ENCODE measurements at places on chromosomes 3 and 15. TPM values are rescaled to one million over a fixed set of nuclear protein-coding genes. Genes with fewer than 3 reads are reported as not detected.

DNA sequence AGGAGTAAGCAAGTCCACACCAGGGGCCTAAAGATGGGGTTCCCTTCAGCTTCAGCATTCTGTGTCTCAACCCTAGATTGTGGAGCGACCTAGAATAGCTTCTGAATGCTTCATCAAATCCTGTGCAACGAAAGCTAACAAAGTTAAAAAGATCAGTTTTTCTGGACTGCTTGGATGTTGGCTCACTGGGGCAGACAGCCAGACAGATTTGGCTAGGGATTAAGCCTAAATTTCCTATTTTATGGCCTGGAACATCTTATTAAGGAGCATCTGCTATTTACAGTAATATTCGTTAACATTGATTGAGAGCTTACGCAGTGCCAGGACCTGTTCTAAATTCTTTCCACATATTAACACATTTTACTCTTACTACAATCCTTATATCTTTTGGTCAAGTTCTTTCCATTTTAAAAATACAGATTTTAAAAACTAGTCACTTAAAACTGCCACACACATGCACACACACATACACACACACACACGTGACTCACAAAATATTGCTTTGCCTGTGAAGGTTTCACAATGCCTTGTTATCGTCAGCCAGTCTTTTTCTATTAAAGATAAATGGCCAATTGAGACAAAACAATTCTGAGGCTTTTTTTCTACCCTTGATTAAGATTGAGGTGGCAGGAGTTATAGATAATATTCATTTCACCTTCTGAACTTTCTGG, 173.3 kb upstream of the SNTN start:
- no peaks in the 10 kb centered on the region for H3K36me3 ChIP-seq
- DNase-seq, result no peak
- H3K4me1 ChIP-seq, result no peaks in the 10 kb centered on the region
- H3K27me3 ChIP-seq, result no peaks in the 10 kb centered on the region
- no peak overlapping the region for H3K27ac ChIP-seq

DNA sequence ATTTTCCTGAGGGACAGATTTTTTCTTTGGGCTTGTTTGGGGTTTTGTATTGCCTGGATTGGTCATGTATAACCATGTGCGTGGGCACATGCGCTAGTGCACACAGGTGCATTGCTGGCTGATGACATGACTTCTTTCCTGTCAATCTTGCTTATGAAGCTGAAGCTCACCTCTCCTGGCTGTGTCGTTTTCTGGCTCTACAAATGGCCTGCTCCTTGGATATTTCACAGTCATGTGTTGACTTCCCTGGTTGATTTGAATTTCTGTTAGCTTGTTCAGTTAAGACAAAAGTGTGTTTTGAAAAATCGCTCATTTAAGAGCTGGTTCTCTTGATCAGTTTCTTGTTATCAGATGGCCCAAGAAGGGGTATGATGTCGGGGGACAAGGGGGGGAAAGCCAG, 11.5 kb downstream of the PTPRG start:
- H3K36me3 ChIP-seq, result no peaks in the 10 kb centered on the region
- H3K27me3 ChIP-seq, result no peaks in the 10 kb centered on the region
- no peak overlapping the region for H3K27ac ChIP-seq
- H3K4me3 ChIP-seq, result no peak overlapping the region

- DNase-seq, result no peak
- no peaks in the 10 kb centered on the region for H3K36me3 ChIP-seq
- H3K27ac ChIP-seq, result no peak overlapping the region
- no peaks in the 10 kb centered on the region for H3K4me1 ChIP-seq
These were observed 88.1 kb upstream of the TGFBR2 start for GRCh38 chr3:30518181-30518864.

- no peaks in the 10 kb centered on the region for H3K27me3 ChIP-seq
- no peaks in the 10 kb centered on the region for H3K36me3 ChIP-seq
- peaks cover 13% of the 10 kb centered on the region for H3K4me1 ChIP-seq
- H3K27ac ChIP-seq, result no peak overlapping the region
- no peak overlapping the region for H3K4me3 ChIP-seq
- DNase-seq, result no peak
These were observed 202.6 kb downstream of the XXYLT1 start for GRCh38 chr3:195068084-195069080.

DNA sequence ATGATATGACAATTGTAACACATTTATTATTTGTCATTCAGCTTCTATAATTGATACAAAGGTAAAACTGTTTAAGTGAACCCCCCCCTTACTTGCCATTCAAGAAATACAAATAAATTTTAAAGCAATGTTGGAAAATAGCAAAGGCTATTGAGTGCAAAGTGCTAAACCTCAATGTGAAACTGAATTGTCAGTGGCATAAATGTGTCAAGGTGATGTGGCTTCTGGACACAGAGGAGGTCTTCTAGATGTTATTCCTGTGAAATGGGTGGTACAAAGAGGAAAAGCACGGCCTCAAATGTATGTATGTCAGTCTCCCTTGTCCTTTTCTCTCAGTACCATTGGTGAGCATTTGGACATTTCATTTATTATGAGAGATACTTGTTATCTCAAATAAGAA, 149.4 kb downstream of the MCTP2 start:
- H3K27ac ChIP-seq, result no peak overlapping the region
- no peaks in the 10 kb centered on the region for H3K27me3 ChIP-seq
- no peak for DNase-seq
- 0 out of 2 replicates have a peak, but pooled peaks cover 4% of the 10 kb centered on the region for H3K36me3 ChIP-seq
- peaks cover 12% of the 10 kb centered on the region for H3K4me1 ChIP-seq

DNA sequence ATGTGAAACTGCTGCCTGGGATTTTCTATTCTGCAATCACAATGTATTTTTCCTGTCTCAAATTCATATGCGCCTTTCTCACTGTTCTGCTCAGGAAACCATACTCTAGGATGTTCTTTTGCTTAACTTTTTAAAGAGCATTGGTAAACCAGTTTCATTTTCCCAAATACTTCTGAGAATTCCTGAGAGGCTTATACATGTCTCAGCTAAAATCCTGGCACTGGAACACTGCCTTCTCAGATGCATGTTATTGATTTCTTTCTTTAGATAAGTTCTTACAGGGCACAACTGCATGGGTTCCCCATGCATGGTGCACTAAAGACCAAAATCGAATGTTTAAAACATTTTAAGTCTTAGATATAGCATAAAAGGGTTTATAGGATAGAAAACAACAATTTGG, 178.3 kb upstream of the PLSCR5 start:
- no peak overlapping the region for H3K27ac ChIP-seq
- no peak overlapping the region for H3K4me3 ChIP-seq
- H3K36me3 ChIP-seq, result no peaks in the 10 kb centered on the region
- DNase-seq, result no peak

- H3K36me3 ChIP-seq, result no peaks in the 10 kb centered on the region
- H3K4me1 ChIP-seq, result no peaks in the 10 kb centered on the region
- no peak overlapping the region for H3K4me3 ChIP-seq
These were observed 643 bp upstream of the LMCD1 start for GRCh38 chr3:8500989-8501370.

DNA sequence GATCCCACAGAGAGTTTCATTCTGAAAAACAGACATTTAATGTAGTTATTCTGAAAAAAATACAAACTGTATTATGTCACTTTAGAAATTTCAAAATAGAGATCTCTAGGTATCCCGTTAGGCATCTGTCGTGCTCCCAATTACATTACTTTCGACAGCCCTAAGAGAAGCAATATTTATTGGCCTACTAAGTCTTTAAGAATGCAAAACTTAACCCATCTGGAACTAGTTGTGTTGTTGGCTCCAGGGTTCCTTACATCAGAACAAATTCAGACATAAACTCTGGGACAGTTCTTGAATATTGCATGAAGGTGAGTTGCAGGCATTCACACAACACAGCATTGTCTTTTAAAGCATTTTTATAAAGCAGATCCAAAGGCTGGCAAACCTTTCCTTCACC, 498.4 kb downstream of the FHIT start:
- no peak overlapping the region for H3K27ac ChIP-seq
- DNase-seq, result no peak
- H3K4me3 ChIP-seq, result no peak overlapping the region
- H3K4me1 ChIP-seq, result no peaks in the 10 kb centered on the region

DNA sequence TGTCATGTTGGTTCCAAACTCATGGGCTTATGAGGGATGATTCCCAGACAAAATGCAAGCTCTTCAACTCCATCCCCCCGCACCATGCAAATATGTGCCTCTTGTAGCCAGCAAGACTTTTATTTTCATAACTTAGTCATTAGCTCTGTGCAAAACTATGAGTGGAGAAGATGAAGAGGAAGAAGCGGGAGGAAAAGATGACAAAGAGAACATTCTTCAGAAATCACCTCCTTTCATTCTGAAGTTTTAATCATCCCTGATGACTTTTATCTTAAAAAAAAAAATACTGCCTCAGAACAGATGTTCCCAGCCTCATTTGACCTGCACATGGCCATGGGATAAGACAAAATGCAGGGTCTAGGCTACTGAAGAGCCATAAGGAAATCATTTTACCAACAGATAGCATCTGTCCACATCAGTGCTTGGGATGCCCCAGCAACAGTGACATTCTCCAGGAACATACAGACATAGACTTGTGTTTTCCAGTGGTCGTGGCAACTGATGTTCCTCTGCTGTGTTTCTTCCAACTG, 145.5 kb downstream of the WNT5A start:
- H3K36me3 ChIP-seq, result no peaks in the 10 kb centered on the region
- DNase-seq, result no peak
- no peak overlapping the region for H3K4me3 ChIP-seq
- no peak overlapping the region for H3K27ac ChIP-seq

- H3K4me1 ChIP-seq, result peaks cover 16% of the 10 kb centered on the region
- no peaks in the 10 kb centered on the region for H3K36me3 ChIP-seq
- no peak overlapping the region for H3K27ac ChIP-seq
These were observed 7.3 kb downstream of the ZBTB38 start for GRCh38 chr3:141375381-141376301.

DNA sequence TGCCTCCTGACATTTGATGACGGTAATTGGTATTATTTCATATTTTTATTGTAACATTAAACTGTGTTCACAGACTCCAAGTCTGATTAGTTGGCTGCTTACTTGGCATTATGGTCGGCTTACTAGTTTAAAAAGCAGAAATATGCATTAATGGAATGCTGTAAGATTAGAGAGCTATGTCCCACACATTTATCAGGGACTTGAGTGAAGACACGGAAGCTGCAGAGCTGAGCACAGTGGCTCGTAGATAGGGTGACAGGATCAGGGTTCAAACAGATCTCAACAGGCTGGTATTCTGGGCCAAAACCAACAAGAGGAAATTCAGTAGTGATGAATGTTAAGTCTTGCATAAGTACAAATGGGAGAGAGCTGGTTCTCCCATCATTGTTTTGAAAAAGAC, 113.8 kb downstream of the ADAMTSL3 start:
- H3K4me3 ChIP-seq, result no peak overlapping the region
- H3K4me1 ChIP-seq, result no peaks in the 10 kb centered on the region
- H3K27ac ChIP-seq, result no peak overlapping the region
- no peaks in the 10 kb centered on the region for H3K36me3 ChIP-seq
- DNase-seq, result no peak

DNA sequence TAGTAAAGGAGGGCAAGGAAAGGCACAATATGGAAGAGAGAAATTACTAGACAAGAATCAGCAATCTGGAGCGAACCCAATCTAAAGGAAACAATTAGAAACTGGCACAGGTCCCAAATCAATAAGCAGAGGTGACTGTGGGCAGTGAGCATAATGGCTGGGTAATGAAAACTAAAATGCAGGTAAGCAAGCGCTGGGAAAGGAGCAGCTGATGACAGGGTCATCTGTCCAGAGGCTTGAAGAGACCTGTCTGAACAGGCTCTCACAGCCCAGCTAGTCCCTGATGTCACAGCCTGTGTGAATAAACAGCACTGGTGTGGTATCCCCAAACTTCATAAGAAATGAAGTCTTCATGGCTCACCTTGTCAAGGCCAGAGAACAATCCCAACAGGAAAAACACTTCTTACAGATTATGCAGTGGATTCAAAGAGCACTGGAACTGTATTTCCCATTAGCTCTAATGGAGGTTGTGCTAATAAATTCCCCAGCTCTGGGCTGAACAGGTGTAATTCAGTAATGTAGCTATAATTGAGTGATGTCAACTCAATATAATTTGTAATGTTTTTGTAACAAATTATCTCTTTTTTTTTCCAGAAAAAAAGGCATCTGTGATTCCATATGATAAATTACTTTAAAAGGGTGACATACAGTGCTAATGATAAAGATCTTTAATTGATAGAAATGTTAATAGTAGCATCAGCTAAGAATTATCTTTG, 197.3 kb downstream of the FHIT start:
- H3K27ac ChIP-seq, result no peak overlapping the region
- no peak overlapping the region for H3K4me3 ChIP-seq
- no peak for DNase-seq

DNA sequence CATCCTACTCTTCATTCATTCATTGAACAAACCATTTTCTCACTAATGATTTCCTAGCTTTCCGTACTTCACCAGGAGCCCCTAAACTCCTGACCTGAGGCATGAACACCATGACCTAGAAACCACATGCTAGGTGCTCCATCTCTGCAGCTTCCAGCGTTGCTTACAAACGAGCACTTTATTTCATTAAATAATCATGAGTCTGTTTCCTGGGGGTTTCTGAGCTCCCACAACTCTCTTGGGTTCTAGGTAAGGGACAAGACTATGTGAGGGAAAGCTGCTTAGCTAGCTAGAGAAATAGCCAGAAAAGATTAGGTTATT, 1.3 kb downstream of the MAP2K1 start:
- peak; percentile 56 for DNase-seq
- H3K27me3 ChIP-seq, result no peaks in the 10 kb centered on the region
- H3K4me3 ChIP-seq, result peak overlapping the region; percentile 94
- 0 out of 2 replicates have a peak, but pooled peaks cover 11% of the 10 kb centered on the region for H3K36me3 ChIP-seq

- no peaks in the 10 kb centered on the region for H3K4me1 ChIP-seq
- no peaks in the 10 kb centered on the region for H3K36me3 ChIP-seq
- H3K4me3 ChIP-seq, result peak within 1 kb of the TSS; percentile 36
- DNase-seq, result no peak
- no peak within 1 kb of the TSS for H3K27ac ChIP-seq
These were observed at the start of gene THRB for GRCh38 chr3:24494618-24495325. TSS of gene THRB (minus strand) at chr3:24494850.

DNA sequence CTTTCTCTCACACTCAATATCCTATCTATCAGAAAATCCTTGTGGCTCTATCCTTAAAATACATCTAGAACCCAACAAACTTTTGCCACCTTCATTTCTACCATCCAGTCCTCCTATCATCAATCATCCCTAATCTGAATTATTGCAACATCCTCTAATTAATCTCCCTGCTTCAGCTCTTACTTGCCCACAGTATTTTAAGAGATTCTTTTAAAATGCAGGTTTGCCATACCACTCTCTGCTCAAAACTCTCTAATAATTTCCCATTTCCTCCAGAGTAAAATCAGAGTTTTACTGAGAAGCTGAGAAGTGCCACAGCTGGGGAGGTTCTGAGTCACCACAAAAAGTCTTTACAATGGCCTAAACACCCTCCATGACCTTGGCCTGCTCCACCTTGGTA, 234.3 kb upstream of the ZPLD1 start:
- H3K4me3 ChIP-seq, result no peak overlapping the region
- no peak overlapping the region for H3K27ac ChIP-seq
- H3K36me3 ChIP-seq, result no peaks in the 10 kb centered on the region

GRCh38 chr15:22887157-22887951, 48.9 kb downstream of the NIPA2 start:
- no peak for DNase-seq
- H3K4me1 ChIP-seq, result no peaks in the 10 kb centered on the region
- H3K27me3 ChIP-seq, result no peaks in the 10 kb centered on the region
- H3K4me3 ChIP-seq, result no peak overlapping the region

The ADAMTS7 gene
- 0.75 TPM for total RNA-seq

The TM6SF1 gene
- not detected for total RNA-seq

The HDDC3 gene
- 39.1 TPM for total RNA-seq

The TMEM42 gene
- 19.2 TPM for total RNA-seq

The ACOX2 gene
- total RNA-seq, result not detected

The LPCAT4 gene
- total RNA-seq, result 40.8 TPM

The GAP43 gene
- total RNA-seq, result not detected

The TERC gene
- 1,851 TPM for total RNA-seq

The SLC2A2 gene
- total RNA-seq, result not detected

The TMIE gene
- total RNA-seq, result not detected

The GRIP2 gene
- not detected for total RNA-seq

The XYLB gene
- not detected for total RNA-seq

The TXNRD3 gene
- total RNA-seq, result not detected

The NOX5 gene
- not detected for total RNA-seq

Data from Karpas-422 (cell line).